Keratinocyte (primary cell): ENCODE measurements at places on chromosomes 6 and 20. TPM values are rescaled to one million over a fixed set of nuclear protein-coding genes. Genes with fewer than 3 reads are reported as not detected.
A peak's percentile ranks its signal among the peaks of the same experiment; 100 is the strongest.

LRP11 gene
- 26.4 to 49.2 TPM (median 31.1 TPM) in 3 replicates for polyA plus RNA-seq

DNA sequence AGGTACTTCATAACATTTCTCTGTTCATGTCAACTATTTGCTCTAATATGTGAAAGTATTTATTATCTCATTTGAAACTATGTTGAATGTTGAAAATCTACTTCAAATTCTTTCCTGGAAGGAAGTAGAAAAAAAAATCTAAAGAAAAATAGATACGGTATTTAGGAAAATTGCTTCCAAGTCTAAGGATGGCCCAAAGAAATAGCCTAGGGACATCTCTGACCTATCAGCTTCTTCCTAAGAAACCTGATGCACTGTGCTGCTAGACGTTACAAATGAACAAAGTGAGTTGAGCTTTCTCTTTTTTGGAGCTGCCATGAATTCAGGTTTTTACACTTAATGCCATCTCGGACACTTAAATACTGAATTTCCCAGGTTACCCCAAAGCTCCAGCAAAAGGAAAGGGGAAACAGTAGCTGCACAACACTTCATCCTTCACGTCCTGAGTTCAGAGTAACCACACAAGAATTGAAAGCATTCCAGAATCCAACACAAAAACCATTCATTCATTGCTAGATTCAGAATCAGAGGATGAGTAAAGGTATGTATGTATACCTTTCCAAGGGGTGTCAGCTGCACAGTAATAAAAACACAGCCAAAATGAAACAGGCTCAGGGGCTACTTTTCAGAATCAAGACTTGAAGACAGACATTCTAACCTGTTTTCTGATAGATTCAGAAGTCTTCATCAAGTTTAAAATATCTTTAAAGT lies 7.9 kb downstream of the RMND1 start:
- no peak for DNase-seq

DNA sequence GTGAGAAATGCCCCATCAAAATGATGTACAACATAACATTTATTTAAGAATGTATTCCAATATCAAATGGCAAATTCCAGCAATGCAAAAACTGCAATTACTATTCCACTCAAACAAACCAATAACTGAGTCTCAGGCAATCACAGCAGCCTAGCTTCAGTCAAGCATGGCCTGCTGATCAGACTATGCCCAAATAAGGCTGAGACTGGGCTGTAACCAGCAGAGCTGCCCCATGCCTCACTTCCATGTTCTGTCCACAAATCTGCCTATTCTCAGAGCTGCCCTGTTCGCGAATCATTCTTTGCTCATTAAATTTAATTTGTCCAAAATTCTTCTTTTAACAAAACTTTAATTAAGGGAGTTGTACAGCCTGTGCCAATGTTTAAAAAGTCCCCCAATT lies 155.4 kb downstream of the FNDC1 start:
- no peak for DNase-seq

C20orf141 gene
- polyA plus RNA-seq, result not detected in 3 replicates

GRCh38 chr6:35543459-35544193 lies 30.9 kb upstream of the TULP1 start:
- no peak for DNase-seq

DNA sequence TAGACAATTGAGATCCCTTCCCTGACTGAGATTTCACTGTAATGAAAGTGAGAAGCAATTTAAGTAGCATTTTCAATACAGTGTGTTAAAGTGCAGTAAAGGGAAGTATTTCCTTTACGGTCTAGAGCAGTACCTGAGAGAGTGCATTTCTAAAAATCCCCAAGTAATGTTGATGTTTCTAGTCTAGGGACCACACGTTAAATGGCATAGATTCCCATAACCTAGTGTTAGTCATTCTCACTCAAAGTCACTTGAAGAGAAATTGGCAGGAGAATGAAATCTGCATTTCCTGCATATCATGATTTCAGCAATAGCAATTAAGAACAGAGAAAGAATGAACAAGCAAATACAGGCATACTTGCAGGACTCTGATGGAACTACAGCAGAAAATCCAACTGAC lies 67.9 kb downstream of the CGA start:
- DNase-seq, result no peak

GRCh38 chr6:6193221-6193745 lies 127.2 kb downstream of the F13A1 start:
- no peak for DNase-seq

DNA sequence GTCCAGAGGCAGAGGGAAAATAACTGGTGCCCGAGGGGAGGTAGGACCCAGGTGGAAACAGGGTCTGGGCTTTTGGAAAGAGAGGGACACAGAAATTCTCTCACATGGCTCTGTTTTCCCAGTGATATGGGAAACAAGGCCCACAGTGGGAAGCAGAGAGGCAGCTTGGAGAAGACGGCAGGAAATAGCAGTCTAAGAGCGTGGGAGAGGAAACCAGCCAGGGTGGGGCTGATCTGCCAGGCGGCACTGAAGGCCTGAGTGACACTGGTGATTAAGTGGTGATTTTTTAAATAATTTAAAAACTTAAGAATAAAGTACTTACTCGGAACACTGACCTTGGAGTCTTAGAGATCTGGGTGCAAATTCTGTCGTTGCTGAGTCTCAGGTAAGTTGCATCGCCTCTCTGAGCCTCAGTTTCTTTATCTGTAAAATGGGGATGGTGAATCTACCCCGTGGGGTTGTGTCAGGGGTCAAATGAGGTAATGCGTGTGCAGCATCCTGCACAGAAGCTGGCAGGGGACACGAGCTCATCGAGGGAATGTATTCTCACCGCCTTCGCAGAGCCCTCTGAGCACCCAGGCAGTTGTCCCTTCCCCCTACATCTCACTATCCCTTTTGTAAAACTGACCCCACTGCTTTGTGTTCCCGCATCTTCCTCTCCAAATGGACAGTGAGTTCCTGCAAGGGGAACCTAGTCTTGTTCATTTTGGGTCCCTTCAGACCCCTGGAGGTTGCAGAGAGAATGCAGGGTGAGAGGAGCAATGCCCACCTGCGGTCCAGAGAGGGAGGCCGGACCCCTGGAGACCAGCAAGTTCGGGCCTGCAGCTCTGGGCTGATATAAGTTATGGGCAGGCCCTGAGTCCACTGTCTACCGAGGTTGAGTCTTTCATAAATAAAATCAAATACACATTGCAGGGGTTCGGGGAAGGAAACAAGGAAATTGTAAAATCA lies 228.6 kb upstream of the PMEPA1 start:
- DNase-seq, result no peak

DNA sequence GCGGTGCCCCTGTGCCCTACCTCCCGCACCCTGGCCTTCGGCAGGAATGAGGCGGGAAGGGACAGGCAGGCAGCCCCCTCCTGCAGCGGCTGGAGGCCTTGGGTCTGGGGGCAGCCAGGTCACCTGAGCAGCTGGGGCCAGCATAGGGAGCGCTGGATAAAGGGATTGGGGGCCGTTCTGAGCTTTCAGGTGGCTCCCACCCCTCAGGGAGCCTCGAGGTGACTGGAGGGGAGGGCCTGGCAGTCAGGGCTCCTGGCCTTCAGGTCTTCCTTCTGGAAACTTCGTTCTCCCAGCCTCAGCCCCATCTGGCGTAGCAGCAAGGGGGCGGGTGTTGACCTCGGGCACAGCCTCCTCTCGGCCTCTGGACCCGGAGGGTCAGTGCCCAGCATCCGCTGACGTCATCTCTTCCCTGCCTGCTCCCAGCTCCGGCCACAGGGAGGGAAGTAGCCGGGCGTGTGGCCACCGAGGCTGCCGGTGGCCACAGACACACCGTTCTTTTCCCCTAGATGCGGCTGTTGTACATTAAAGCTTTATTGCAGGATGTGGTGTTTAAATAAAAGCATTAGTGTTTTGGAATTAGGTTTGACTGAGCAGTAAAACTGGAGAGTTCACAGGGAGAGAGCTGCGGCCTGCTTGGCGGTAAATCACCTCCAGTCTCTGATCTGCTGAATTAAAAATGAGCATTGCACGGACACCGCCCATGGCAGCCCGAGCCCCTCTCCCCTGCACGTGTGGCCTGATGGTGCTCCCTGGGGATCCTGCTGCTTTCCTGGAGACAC lies 80.0 kb upstream of the GATA5 start:
- no peak for DNase-seq

- no peak for DNase-seq
Observed at GRCh38 chr20:48293671-48294070, 508.4 kb upstream of the SULF2 start.

GRCh38 chr20:31829731-31830130 lies 10.6 kb downstream of the MYLK2 start:
- no peak for DNase-seq

DNA sequence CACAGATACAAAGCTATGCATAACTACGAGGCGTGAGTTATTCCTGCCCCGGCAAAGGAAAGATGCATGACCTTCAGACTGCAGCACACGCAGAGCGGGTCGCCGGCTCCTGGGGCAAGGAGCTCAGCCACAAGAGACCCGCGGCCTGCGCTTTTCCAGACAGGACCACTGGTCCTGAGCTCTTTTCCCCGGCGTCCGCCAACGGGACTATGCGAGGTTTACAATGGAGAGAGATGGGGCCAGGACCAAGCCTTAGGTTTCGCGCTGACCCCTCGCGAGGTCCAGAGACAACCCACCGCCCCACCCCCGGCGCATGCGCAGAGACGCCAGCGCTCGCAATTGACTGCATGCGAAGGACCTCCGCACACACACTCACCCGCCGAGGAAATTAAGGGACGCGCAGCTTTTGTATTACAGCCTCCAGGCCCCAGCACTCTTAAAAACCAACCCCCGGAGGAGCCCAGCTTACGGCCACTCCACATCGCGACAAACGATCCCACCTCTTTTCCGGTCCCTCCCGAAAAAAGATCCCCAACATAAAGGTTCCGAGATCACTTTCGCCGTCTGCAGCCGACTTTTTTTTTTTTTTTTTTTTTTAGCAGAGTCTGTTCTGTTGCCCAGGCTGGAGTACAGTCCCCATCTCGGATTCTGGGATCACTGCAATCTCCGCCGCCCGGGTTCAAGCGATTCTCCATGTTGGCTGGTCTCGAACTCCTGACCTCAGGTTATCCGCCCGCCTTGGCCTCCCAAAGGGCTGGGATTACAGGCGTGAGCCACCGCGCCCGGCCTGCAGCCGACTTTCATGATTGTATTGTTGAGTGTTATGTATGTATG lies at the start of gene COQ3:
COQ3 (minus strand) TSS at position 498 of the 834 bp plus-strand sequence; CDS start at position 482, 16 bp downstream.
- peak; percentile 7 for DNase-seq

DNA sequence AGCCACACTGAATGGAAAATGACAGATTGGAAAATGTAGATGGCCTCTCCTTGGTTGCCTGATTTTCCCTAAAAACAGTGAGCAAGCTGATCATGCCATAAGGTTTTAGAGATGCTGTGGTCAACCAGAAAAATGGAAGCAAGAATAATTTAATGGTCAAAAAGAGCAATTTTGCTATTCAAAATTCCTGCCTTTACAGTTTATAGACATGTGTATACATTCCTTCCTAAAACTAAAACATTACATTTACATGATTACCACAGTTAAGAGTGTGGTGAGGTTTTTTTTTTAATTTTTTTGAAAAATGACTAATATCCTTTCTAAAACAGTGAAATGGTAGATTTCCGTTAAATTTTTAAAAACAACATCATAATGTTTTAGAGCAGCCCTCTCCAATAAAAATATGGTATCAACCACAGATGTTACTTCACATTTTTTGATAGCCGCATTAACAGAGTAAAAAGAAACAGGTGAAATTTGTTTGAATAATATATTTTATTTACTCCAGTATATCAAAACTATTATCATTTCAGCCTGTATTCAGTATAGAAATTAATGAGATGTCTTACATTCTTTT lies 407.0 kb upstream of the SOX4 start:
- DNase-seq, result no peak

GRCh38 chr6:51857134-51857533 lies 230.3 kb downstream of the PKHD1 start:
- no peak for DNase-seq

DNA sequence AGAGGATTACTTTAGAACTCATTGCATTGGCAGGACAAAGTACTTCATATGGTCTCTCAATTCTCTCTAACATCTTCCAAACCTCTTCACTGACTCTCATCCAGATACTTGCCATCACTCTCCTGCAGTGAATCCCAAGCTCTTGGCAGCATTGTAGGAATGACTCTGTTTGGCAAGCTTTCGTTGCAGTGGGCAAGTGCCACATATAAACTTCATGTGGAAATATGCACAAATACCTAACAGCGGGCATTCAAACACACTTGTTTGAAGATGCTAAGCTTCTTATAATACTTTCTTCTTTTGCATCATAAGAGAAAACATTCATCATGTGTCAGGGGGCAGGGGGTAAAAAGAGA lies 86.2 kb upstream of the F13A1 start:
- DNase-seq, result no peak
